Subcutaneous preadipocyte (primary cell): ENCODE measurements at places on chromosomes 13 and 19. TPM values are rescaled to one million over a fixed set of nuclear protein-coding genes. Genes with fewer than 3 reads are reported as not detected.

ZNF628 gene
- total RNA-seq: 2.6 and 2.7 TPM in 2 replicates

ACP5 gene
- total RNA-seq: 0.20 and 0.37 TPM in 2 replicates

SIGLEC14 gene
- not detected in 2 replicates for total RNA-seq

EXOC3L2 gene
- total RNA-seq: 0.20 TPM in 1 of 2 replicates, not detected in the other

CLEC4G gene
- not detected in 2 replicates for total RNA-seq

LILRB2 gene
- total RNA-seq: not detected in 2 replicates

CD33 gene
- total RNA-seq: not detected in 2 replicates

BEST2 gene
- not detected in 2 replicates for total RNA-seq

HSD17B14 gene
- total RNA-seq: 1.1 and 1.4 TPM in 2 replicates

LYPD3 gene
- not detected in 2 replicates for total RNA-seq

FAM216B gene
- not detected in 2 replicates for total RNA-seq

MCEMP1 gene
- total RNA-seq: not detected in 2 replicates
